NCI-H460 (cell line): ENCODE measurements at places on chromosomes 13 and 19. TPM values are rescaled to one million over a fixed set of nuclear protein-coding genes. Genes with fewer than 3 reads are reported as not detected.

The SHISA7 gene
- not detected in 2 replicates for total RNA-seq

The NCR1 gene
- total RNA-seq = not detected in 2 replicates

The RETN gene
- not detected in 2 replicates for total RNA-seq

The FFAR1 gene
- total RNA-seq = not detected in 2 replicates

The IQCN gene
- 0.20 and 0.32 TPM in 2 replicates for total RNA-seq

The VSIG10L gene
- 1.2 and 1.6 TPM in 2 replicates for total RNA-seq

The S1PR2 gene
- 1.5 and 1.8 TPM in 2 replicates for total RNA-seq

DNA sequence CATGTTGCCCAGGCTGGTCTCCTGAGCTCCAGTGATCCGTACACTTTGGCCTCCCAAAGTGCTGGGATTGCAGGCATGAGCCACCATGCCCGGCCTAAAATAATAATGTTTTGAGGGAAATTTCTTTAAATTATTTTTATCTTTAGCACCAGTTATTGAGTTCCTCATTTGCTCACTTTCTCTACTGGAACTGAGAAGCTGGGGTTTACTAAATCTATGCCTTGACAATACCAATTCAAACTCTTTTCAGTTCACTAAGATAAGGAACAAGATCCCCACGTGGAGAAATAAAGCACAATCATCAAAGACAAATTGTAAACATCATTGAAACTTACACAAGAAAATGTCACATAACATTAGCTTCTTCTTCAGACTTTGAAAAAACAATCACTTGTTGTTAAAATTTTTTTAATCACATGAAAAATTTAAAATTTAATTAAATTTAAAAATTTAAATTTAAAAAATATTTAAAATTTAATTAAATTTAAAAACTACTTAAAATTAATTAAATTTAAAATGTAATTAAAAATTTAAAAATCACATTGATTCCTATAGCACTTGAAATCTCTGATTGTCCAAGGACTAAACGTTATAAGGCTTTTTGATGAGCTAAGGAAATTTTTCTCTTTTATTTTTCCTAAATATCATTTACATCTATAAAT lies 25.2 kb upstream of the XPO4 start:
- no peak for DNase-seq

DNA sequence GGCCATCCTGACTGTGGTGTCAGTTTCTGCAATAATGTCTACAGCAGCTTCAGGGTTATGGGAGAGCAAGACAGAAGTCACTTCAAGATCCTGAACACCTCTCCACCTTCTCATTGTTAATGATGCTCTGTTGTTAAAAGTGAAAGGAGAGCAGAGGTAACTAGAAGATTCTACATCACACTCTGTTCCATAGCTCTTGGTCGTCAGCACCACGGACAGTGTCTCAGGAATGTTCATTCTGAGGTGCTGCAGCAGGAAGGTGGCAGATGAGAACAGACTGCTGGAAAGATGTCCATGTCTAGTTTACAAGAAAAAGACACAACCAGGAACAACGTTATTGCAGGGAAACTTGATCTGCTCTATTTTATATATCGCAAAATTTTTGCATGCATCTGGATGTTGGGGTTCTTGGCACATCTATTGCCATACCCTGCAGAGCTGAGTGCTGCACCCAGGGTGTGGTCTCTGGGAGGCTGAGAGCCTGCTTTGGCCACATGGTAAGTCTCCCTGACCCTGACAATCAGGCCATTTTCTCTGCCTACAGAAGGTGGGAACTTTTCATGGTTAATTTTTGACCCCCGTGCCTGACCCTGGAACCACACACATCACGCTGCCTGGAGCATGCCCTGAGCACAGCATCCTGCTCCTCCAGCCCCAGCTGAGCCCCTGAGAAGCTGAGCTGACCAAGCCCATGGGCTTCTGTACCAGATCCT lies 12.7 kb downstream of the CEACAM21 start:
- peak; percentile 23 for DNase-seq

DNA sequence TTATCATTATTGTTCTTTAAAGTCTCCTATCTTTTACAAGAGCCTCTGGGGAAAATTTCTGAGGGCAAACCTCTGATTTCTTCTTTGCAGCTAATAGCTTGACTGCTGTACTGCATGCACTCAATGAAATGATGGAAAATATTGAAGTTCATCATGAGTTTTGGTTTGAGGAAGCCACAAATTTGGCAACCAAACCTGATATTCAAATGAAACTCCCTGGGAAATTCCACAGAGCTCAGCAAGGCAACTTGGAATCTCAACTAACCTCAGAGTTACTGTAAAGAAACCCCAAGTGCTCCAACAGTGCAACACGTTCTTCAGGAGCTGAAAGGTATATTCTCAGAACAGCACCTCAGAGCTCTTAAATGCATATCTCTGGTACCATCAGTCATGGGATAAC lies 14.2 kb upstream of the RNF6 start:
- no peak for DNase-seq

DNA sequence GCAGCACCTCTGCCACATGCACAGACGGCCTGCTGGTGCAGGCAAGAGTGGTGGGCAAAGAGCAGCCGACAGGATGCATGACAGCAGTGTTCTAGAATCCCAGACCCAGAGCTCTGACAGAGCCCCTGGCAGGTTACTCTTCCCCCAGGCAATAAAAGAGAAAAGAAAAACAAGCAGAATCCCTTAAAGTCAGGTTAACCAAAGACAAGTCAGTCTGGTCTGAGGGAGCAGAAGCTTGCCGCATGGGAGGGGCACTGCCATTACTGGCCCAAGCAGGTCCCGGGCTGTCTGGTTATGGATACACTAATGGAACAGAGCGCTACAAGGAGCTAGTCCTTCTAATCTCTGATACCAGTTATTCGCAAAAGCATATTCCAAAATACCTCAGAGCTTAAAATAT lies 36.1 kb upstream of the DOCK9 start:
- no peak for DNase-seq

DNA sequence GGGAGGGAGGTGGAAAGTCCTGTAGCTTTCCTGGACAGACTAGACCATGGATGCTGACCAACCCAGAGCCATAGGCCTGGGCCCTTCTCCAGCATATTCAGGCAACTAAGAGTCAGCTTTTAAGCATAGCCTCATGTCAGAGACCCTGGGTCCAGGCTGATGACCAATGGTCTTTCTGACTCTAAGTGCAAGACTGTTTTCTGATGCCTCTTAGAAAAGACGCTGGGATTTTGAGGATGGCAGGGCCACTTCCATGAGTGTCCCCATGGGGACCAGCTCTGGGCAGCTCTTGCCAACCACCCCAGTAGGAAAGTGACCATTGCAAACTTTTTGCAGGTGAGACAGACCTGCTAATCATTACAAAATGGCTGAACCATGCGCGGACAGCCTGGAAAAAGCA lies 135.6 kb upstream of the KL start:
- no peak for DNase-seq
